MM.1S (cell line): ENCODE measurements at places on chromosomes 13 and 19.

DNA sequence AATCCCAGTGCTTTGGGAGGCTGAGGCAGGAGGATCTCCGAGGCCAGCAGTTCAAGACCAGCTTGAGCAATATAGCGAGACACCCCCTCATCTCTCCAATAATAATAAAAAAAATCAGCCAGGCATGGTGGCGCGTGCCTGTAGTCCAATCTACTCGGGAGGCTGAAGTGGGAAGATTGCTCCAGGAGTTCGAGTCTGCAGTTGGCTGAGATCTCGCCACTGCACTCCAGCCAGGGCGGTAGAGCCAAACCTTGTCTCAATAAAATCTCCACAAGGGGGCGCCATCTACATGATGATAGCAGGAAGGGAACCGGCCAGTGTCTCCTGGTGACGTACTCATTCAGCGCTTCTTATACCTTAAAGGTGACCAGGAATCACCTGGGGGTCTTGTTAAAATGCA lies 13.6 kb upstream of the C5AR1 start:
- peak; percentile 83 for DNase-seq

DNA sequence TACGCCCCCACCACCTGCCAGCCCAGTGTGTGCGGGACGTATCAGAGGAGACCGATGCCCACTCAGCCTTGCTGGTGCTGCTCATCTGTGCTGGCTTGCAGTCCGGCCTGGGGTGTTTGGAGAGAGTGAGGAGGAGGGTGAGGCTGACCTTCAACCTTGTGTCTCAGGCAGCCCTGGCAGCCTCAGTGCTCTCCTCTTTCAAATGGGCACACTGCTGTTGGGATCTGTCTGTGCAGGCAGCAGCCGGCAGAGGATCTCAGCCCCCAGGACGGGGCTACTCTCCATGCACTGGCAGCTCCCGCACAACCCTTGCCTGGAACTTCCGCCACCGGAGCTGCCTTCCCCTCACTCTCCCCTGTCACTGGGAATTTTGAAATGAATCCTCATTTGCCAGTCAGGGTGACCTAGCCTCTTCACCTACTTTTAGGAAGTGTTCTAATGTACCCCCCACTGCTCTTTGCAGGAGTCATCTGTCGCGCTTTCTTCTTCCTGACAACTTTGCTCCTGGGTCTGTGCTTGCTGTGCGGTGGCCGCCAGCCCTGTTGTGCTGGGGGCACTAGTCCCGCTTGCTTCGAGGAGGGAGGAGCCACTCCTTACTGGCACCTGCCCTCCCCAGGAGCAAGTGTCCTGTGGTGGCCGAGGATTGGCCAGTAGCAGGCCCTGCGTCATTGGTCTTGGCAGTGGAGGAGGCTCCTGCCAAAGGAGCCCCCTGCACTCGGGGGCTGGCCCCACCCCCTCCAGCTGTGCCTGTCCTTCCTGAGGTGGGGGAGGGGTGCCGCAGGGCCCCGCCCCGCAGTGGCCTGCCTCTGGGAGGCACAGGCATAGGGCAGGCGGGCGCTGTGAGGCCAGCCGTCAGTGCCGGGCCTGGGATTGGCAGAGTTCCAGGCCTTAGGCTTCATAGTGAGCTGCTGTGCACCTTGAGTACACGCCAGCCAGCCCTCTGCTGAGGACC lies 53.4 kb downstream of the TSSK6 start:
- DNase-seq, result no peak

DNA sequence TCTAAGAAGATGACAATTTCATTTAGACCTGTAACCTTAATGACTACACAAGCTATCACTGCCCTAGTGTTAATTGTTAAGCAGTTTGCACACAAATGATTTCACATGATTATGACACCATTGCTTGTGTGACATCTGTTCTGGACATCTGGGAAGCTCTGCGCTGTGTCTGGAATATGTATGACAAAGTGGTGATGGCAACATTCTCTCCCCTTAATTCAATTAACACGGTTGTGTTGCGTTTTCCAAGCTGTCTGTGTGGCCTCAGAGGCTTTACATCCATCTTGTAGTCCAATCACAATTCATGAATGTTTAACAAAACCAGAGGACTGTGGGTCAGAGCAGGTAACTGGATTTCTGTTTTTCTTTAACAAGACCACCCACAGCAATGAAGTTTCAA lies 204.4 kb downstream of the COG6 start:
- DNase-seq, result no peak

DNA sequence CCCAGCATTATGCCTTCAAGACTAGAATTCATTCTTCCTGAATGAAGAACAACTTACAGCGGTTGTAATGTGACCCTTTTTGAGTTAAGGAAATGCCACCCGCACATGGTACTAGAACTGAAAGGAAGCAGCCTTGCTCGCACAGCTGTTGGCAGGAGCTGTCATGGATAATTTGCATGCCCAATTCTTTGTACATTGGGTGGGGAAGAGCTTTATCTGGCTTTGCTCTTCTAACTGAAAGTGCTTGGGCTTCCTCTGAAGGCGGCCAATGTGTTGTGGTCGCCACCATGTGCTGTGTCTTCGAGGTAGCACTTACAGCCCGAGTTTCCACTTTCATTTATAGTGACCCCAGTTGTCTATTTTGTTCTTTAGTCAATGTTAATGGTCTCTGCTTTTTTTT lies 3.4 kb downstream of the CCNE1 start:
- DNase-seq, result peak; percentile 96

- DNase-seq, result no peak
Observed at GRCh38 chr13:48749144-48749543, 95.4 kb downstream of the CYSLTR2 start.

GRCh38 chr19:12294249-12295158 lies at the start of gene ZNF44:
Gene ZNF44 (minus strand): TSS chr19:12294883. CDS start chr19:12294694, 189 bp downstream.
- DNase-seq, result peak; percentile 99

DNA sequence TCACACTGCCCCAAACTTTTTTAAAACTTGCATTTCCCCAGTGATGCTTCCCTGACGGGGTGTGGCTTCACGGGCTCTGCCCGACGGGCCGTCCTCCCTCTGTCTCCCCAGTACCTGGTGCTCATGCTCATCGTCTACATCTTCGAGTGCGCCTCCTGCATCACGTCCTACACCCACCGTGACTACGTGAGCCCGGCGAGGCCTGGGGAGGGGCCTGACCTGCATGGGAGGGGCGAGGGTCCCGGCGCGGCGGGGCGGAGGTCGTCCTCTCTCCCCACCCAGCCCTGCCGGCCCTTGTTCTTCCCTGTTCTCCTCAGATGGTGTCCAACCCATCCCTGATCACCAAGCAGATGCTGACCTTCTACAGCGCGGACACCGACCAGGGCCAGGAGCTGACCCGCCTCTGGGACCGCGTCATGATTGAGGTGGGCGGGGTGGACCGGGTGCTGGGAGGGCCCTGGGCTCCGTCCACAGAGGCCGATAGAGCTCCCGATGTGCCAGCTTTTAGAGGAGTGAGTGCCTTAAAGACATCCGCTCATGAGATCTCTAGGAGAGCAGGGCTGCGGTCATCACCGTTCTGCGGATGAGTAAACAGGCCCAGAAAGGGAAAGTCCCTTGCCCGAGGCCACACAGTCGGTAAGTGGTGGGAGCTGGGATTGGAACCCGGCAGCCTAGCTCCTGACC lies 6.9 kb downstream of the UPK1A start:
- DNase-seq, result peak; percentile 53

DNA sequence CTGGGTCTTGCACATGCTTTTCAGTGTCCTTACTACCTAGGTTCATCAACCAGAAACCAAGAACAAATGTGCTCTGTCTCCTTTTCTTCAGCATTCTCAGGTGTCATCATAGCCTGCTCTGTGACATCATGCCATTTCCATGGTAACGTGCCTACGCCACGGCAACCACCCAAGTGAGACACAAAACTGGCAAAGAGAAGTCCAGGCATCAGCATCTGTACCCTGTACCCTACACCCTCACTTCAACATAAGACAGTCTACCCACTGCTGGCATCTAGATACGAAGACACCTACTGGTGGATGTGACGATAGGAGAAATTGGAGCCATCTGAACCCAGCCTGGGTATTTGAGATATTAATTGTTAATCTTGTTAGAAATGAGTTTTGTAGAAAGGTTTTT lies 13.3 kb downstream of the ZC3H4 start:
- no peak for DNase-seq

DNA sequence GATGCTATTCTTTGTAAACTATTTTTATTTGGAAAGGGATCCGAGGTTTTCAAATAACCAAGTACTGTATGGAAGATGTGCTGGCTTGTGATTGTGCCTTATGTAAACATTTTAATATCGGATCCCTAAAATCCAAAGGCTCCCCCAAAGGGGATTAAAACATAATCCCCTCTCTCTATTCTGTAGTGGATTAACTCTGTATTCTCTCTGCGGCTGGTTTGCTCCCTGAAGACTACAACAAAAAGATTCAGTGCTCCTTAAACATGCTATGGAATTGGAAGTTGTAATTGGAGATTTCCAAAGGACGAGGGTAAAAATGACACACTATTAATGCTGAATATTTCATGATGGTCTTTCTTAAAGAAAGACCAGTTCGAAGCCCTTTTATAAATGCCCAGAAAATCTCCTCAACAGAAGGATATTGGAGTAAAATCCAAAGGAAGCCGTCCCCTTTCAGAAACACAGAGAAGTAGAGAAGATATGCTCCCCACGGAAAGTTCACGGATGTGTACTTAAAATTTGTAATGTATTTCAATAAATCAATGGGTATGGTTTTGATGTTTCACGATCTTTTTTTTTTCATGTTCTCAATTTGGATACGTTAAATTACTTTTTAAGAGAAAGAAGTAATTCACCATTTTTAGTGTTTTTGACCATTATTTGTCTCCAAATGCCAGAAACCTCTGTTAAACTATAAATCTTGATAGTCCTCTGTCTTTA lies 6.5 kb downstream of the MAB21L1 start:
- DNase-seq, result no peak

DNA sequence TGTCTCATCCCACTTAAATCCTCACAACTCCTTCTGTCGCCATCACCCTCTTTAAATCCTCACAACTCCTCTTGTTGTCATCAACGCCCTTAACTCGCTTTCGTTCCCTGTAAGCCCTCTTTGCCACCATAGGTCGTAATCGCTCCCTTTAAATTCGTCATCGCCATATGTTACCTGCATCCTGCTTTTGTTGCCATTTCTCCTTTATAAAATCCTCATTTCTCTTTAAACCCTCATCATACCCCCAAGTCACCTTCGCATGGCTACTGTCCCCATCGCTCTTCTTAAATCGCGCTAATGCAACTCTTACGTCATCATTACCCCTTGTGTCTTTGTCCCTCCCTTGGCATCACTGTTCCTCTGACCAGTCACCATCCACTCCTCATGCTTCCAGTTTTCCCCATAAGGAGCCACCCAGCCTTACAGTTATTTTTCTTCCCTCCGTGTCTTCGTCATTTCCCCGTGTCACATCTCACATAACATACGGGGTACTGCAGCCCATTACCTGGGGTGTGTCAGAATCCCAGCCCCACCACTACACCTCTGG lies 539 bp downstream of the PLD3 start:
- DNase-seq, result peak; percentile 11

DNA sequence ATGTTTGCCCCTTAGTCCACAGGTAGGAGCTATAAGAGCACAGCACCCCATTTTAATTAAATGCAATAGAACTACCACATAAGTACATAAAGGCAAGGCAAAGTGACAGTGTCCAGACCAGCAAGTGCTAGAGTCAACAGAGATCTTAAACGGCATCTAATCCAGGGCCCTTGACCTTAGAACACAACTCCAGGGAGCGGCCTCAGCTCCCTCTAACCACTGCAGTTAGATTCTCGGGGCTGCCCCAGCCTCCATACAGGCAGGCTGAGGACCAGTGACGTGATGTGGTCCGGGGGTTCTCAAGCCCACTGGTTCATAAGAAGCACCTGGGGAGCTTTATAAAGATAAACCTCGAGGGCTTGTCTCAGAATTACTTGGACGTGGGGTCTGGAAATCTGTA lies 10.0 kb upstream of the ATP12A start:
- no peak for DNase-seq

GRCh38 chr19:47104680-47105079 lies 8.9 kb downstream of the ZC3H4 start:
- no peak for DNase-seq
